ENCODE measurements at places on chromosomes 11 and 22. TPM values are rescaled to one million over a fixed set of nuclear protein-coding genes. Genes with fewer than 3 reads are reported as not detected.

ABCC8 gene
- not detected for total RNA-seq

PKNOX2 gene
- 0.32 TPM for total RNA-seq

GLYAT gene
- not detected for total RNA-seq

CELSR1 gene
- total RNA-seq: 1.4 TPM

SLC22A9 gene
- total RNA-seq: not detected

RTN4R gene
- 0.32 TPM for total RNA-seq

ESAM gene
- total RNA-seq: 0.16 TPM
